Transverse colon (tissue), 4 donors: ENCODE measurements at places on chromosomes 2 and 18. TPM values are rescaled to one million over a fixed set of nuclear protein-coding genes. Genes with fewer than 3 reads are reported as not detected.

The SPC25 gene
- 2.5 TPM for total RNA-seq

The CREB1 gene
- 56.1 TPM for total RNA-seq

The COL6A3 gene
- total RNA-seq = 68.1 TPM

The KRTCAP3 gene
- total RNA-seq = 34.6 TPM

GRCh38 chr18:58208207-58208932 lies 164.3 kb downstream of the NEDD4L start:
- DNase-seq = no peak

DNA sequence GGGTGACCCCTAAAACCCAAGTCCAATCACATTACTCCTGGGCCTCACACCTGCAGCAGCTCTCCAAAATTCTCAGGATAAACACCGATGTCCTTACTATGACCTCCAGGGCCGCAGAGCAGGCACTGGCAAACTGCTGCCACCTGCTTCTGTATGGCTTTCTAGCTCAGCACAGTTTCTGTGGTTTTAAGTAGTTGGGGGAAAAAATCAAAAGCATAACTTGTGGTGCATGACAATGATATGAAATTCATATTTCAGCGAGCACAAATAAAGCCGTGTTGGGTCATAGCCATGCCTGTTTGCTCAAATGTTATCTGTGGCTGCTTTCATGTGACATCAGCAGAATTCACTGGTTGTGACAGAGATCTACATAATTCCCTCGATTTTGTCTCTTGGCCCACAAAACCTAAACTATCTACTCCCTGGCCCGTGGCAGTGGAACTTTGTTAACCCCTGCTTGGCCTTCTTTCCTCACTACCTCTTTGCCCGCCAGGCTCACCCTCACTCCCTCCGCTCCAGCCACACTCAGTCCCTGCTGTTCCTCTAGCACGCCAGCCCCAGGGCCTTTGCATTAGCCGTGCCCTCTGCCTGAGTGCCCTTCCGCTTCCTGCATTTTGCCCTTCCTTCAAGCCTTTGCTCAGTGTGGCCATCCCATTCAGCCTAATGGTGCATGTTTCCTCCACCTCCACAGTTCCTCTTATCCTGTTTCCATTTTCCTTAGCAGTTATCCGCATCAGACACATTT lies 108.3 kb downstream of the AGAP1 start:
- no peak for DNase-seq

- no peak for DNase-seq
Observed at GRCh38 chr2:96526615-96527285, 9.8 kb upstream of the ARID5A start.

GRCh38 chr2:79882548-79882947 lies 369.7 kb downstream of the CTNNA2 start:
- DNase-seq = no peak

DNA sequence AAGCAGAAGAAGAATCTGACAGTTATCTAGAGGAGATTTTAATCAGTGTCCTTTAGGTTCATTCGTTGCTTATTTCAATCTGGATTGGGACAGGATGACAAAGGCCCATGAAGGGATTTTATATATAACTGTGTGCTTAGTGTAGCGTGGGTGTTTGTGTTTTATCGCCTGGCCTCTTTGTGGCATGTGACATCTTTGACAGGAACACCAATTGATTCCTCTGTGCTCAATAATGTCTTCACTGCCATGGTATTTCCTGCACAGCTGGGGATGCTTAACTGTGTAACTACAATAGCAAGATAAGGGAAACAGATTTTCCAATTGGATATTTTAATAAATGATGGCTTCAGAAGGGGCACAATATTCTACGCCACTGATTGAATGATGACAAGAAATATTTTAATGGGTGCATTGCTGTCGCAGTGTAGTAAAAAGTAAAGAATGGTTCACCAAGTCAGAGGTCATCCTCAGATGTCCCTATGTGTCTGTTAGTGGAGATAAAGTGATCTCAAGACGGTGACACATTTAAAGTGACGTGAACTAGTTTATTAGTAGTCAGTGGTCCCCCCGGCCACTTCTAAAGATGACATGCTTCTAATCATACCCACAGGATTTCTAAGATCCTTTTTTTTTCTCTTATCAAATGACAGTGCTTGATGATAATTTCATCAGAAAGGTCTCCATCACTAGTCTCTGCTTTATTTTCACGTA lies 160.4 kb downstream of the AGAP1 start:
- DNase-seq = no peak

DNA sequence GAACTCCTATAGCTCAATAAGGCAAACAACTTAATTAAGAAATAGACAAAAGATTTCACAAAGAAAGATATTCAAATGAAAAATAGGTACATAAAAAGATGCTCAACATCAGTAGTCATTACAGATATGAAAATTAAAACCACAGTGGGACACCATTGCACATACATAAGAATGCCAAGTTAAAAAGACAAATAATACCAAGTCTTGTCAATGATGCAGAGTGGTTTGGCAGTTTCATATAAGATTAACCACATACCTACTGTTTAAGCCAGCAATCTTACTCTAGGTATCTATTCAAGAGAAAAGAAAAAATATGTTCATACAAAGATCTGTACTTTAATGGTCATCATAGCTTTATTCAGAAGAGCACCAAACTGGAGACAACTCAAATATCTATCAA lies 63.5 kb upstream of the GLS start:
- no peak for DNase-seq

- no peak for DNase-seq
Observed at GRCh38 chr2:106073678-106074406, 120.3 kb downstream of the UXS1 start.

DNA sequence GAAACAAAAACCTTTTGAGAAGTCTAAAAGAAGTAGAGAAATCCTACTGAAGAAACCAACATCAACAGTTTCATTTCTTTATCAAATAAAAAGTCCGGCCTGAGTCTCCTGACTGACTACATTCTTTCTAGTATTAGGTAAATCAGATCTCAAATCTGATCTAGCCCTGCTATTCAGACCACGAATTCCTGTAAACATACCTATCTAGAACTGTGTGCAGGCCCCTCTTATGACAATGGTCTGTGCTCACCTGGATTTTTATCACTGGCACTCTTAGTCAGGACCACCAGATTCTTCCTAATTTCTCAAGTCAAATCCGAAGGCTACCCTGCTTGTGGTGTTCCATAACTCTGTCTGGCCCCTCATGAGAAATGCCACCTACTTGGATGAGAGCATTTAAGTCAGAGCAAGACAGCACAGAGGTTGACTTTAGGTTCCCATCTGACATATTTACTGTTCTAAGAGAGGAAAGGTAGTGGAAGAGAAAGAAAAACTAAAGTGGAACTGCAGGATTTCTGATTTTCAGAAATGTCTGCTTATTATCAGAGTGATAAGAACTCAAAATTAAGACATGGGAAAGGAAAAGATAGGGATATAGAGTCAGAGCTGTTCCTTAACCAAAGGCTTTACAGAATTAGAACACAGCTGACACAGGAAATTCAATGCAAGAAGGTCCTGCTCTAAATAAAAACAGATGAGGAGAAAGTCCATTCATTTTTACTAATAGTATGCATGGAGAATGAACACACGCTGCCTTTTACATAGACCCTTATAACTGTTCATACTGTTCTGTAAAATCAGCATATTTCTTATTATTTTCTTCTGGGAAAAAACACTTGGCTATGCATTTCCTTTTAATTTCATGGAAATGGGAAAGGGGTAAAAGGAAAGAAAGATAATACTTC lies 56.5 kb downstream of the SLC8A1 start:
- no peak for DNase-seq

DNA sequence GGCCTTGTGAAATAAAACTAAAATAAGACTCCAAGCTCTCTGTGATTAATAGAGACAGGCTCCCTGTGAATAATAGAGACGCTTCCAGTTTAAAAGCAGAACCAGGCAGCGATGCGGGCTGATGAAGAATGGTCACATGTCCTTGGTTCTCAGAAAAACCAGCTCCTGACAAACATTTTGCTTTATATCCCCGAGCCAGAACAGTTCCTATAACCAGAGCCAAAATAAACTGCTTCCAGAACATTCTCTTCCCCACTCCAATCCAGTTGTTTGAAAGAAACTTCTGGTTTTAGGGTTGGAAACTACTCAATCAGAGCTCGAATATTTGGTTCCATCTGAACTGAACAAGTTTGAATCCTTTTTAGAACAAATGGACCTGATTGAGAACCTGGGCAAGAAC lies 213.7 kb downstream of the TSN start:
- no peak for DNase-seq

DNA sequence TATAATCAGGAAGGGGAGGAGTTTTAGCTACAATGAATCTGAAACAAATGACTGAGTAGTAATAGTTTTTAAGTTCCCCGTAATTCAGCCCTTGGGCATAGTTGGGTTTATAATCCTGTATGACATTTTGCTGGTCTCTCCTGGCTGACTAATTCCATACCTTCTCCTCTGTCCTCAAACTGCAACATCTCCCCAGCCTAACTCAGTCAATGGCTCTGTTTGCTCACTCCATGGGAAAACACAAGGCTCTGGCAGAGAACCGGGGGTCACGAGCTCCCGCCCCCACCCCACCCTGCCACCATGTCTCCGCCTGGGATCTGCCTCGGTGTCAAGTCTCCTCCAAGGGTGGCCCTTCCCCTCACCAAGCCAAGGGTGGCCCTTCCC lies 168.6 kb downstream of the HDAC4 start:
- no peak for DNase-seq

DNA sequence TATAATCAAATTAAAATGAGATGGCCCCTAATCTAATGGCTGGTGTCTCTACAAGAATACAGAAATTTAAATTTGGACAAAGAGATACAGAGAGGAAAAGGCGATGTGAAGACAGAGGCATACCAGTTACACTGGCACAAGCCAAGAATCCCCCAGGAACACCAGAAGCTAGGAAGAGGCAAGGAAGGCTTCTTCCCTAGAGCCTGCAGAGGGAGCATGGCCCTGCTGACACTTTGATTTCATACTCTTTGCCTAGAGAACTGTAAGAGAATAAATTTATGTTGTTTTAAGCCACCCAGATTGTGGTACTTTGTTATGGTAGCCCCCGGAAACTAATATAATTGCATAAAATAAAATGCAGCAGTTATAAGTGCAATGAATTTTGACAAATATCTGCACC lies 671.4 kb downstream of the MBD2 start:
- no peak for DNase-seq

DNA sequence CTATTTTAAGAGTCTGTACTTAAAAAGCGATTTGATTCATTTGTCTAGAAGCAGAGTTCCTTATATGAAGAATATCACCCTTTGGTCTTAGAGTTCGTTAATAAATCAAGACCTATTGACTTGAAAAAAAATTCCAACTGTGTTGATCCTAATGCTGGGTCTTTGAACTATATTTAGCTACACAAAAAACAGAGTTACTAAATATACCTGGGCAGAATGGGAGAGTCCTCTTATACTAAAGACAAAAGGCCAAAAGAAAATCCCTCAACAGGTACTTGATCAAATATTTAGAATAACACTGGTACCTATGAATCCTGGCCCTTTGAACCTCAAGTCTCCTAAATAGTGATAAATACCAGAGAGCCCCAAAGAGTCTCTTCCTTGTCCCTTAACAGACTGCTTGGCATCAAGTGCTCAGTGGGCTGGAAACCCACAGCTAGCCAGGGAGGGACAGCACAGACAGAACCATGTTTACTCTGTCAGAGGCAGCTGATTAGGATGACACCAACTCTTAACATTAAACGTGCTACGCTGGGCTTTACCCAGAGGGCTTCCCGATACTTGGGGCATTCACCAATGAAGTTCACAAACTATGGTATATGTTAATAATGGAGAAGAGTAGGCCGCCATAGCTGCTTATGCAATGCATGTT lies 95.1 kb downstream of the FIGN start:
- DNase-seq = no peak
